ENCODE measurements at places on chromosomes 6 and 20.

DNA sequence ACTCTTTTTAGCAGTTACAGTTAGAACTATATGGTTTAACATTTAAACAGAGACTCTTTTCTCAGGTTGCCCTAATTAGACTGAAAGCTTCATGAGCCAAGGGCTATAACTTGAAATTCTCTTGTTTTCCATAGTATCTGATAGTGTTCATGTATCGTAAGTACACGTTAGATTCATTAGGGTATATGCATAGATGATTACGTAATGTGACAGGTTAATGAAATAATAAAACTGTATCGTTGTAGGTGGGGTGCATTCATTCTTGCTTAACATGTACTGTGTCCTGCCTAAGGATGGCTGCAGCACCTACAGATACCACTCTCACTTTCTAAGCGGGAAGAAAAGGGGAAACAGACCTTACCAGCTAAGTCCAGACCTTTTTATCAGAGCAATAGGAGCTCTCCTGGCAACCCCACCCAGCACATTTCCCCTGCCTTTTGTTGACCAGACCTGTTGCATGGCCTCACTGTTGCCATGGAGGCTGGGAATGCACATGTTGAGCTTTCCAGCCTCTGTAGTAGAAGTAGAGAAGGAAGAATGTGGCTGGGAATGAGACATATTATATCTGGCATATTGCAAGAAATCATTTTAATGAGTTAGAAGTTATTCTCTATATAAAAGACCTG is 83.0 kb downstream of the MAP3K4 start:
- no peak for DNase-seq

DNA sequence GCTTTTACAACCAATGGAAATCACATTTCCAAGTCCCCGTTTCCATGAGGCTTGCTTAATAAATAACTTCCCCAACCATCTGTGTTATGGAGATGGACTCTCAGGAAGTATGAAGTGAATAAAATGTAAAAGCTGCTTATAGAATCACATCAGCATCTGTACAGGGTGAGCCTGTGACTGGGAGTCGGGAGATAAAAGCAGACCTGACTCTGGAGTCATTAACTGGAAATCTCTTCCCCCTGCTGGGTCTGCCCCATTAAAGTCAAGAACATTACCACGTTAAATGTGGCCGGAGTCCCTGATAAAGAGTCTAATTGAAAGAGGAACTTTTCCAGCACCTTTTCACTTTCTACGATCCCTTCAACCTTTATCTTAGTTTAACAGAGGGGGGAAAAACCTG is 368.5 kb downstream of the DOK5 start:
- no peak for DNase-seq

GRCh38 chr20:63328026-63328700 is 33.0 kb downstream of the CHRNA4 start:
- DNase-seq: no peak

GRCh38 chr20:34037121-34037520 is 43.4 kb downstream of the RALY start:
- DNase-seq: no peak

GRCh38 chr20:60240986-60241385 is 282.8 kb downstream of the CDH26 start:
- no peak for DNase-seq

DNA sequence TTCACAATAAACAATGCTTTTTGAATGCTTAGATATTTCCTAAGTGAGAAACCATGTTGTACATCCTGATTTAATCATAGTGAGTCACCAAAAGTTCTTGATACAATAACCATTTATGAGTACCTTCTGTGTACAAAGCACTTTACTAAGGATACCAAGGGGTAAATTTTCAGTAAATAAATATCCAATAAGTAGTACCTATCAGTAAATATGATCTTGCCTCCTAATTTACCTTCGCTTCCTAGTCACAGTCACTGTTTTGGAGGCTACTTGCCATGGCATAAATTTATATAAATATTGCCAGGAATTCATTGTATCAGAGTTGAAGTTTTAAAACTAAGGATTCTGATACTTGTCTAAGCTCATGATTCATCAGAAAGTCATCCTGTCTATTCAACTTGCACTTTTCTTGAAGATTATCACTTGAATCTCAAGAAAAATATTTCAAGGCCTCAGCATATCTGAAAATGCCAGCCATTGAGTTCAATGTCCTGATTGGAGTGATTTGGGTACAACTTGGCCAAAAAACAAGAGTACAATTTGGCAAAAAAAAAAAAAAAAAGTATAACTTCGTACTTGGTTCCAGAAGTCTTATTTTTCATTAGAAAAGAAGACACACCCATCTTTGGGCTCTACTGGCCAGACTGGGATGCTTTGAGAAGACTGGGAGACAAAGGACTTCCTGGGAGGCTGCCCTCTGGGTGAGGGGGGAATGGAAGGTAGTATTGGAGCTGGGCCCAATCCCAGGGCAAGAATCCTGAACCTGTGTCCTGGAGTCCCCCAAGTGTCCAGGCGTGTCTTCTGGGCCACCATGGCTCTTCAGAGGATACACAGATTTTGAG is 32.8 kb downstream of the RAB22A start:
- DNase-seq: no peak

DNA sequence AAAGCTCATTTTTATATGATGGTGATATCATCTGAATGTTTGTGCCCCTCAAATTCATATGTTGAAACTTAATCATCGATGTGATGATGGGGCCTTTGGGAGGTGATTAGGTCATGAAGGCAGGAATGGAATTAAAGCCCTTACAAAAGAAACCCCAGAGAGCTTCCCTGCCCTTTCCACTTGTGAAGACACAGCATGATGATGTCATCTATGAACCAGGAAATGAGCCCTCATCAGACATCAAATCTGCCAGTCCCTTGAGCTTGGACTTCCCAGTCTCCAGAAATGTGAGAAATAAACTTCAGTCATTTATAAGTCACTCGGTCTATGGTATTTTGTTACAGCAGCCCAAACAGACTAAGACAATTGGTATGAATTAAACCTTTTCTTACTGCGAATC is 153.1 kb downstream of the MYB start:
- no peak for DNase-seq

DNA sequence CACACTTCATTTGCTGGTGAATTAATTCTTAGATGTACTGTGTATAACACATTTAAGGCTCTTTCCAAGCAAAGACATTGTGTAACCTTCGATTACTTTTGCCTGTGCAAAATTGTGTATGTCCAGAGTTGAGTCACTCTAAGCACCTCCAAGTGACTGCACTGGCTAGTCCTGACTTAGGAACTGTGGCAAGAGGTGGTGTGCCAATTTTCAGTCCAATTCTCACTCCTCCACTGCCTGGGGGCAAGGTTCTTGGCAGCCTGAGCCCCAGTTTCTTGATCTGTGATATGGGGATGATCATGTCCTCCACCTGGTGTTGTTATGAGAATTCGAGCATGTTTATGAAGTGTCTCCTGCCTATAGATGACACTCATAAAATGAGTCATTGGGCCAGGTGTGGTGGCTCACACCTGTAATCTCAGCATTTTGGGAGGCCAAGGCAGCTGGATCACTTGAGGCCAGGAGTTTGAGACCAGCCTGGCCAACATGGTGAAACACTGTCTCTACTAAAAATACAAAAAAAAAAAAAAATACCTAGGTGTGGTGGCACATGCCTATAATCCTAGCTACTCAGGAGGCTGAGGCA is 105.3 kb upstream of the CDYL start:
- DNase-seq: no peak

DNA sequence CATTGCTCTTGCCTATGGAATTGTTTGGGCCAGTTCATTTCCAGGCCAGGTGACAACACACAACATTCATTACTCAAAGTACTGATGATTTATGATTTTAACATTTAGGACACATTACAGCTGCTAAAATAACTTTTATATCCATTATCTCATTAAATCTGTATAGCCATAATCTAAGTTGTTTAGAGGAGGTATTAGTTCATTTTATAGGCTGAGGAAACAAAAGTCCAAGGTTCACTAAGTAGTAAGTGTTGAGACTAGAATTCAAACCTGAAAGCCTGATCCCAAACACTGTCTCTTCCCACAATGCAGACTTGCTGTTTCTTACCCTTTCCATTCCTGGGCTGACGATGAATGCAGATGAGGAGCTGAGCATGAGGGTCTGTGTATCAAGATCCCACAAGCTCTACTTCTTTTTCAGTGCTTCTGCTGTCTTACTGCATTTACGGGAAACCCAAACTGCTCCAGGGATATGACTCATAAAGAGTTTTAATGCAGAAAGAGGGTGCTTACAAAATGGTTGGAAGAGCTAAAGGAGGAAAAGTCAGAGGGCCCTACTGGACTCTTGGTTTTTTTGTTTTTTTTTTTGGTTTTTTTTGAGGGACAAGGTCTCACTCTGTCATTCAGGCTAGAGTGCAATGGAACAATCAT is 17.9 kb downstream of the TENT5A start:
- no peak for DNase-seq

DNA sequence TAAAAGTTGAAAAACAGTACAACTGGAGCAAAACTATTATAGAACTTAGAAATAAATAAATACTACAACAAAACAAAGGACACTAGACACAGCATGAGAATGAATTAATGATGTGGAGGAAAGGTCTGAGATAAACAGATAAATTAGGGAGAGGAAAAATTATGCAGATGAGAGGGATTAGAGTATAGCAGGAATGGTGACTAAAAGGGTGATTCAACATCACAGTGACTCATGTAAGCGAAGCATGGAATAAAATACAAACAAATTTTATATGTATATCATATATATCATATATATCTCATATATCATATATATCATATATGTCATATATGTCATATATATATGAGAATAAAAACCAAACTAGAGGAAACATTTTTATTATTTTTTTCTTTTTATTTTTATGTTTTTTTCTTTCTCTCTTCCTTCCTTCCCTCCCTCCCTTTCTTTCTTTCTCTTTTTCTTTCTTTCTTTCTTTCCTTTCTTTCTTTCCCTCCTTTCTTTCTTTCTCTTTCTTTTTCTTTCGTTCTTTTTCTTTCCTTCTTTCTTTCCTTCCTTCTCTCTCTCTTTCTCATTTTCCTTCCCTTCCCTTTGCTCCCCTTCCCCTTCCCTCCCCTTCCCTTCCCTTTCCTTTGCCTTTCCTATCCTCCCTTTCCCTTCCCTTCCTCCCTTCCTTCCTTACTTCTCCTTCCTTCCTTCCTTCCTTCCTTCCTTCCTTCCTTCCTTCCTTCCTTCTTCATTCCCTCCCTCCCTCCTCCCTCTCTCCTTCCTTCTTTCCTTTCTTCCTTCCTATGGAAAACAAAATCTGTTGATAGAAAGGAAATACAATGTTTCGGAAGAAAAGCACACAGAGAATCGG is 1014.6 kb downstream of the GRIK2 start:
- no peak for DNase-seq

DNA sequence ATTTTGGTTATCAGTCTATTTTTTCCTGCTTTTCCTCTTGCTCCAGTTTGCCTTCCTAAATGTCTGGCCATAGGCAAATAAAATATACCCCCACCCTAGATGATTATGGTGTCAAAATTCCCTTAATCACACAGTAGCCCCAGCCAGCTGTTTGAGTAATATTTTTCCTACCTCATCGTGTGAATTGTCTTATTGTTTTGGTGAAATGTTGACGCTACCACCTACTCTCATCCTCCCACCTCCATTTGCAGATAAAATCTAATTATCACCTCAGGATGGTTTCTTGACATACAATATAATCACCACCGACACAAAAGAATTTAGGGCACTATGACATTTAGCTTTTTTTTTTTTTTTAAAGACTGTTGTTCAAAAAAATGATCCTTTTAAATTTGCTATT is 44.1 kb upstream of the FUCA2 start:
- DNase-seq: no peak

GRCh38 chr20:15561707-15562404 is 1011.4 kb downstream of the KIF16B start:
- DNase-seq: no peak

DNA sequence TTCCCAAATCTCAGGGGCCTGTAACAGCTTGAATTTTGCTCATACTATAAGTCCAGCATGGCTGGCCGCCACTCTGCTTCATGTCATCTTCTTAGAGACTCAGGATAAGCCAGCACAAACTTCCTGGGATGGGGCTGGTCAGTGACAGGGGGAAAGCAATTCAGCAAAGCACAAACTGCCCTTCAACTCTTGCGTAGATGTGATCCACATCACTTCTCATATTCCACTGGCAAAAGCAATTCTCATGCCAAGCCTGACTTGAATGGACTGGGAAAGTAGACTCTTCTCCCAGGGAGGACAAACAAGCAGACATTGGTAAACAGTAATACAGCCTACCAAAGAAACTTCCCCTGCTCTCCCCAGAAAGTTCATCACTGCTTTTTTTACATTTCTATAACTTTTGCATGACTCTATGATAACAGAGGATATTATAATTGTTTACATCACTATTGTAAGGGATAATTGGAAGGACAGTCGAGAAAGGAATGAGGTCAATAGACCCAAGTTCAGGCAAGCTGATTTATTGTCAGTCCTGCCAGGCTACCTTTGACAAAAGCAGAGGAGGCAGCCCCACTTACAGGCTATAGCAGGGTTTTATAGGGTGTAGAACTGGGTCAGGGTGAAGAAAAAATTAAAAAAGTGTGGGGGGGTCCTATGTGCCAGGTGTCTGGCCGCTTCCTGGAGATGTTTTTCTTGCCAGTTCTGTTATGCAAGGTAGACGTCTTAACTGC is 37.4 kb downstream of the RBM24 start:
- DNase-seq: no peak

DNA sequence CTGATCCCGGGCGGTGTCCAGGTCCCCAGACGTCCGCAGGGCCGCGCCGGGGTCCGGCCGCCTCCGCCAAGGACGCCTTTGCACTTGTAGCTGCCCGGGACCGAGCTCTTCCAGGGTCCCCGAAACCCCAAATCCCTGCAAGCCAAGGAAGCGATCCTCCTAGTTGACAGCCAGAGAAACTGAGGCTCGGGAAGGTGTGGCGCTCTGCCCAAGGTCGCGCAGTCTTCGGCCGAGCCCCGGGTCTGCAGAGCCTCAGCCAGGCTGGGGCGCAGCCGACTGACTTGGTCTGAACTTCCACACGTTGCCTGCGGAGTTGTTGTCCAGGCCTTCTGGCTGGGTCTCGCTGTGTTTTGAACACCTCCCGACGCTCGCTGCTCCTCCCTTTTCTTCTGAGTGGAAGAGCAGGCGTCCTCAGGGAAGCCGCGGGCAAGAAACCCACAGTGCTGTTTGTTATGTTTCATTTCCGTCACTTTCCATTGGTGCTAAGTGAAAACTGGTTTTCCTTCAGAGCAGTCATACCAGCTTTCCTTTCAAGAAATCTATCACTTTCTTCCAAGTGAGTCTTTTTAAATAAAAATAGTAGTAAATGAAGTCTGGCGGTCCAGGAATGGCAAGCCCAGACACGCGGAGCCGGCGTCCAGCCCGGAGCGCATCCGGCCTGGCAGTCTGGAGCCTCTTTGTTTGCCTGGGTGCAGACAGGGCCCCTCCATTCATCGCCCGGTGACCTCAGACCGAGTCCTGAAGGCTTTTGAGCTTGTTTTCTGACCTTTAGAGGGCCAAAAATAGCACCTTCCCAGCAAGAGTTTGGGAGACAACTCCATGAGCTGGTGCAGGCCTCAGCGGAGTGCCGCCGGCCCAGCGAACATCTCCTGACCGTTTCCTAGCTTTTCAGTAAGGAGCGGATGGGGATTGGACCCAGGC is 698 bp downstream of the FAM210B start:
- DNase-seq: peak; percentile 53

GRCh38 chr20:17559338-17559737 is 10.5 kb upstream of the DSTN start:
- DNase-seq: no peak

- DNase-seq: no peak
These were observed 73.5 kb downstream of the RTN4IP1 start for GRCh38 chr6:106555767-106556166.
